Putamen (tissue), 1 donor: ENCODE measurements at places on chromosomes 11 and 22.

- no peak for DNase-seq
Measured at GRCh38 chr22:27729246-27729645, 72.3 kb downstream of the MN1 start.

- DNase-seq = no peak
Measured at GRCh38 chr11:110524238-110524637, 94.5 kb downstream of the FDX1 start.

- DNase-seq = no peak
Measured at GRCh38 chr11:31096191-31096805, 273.2 kb downstream of the DCDC1 start.

DNA sequence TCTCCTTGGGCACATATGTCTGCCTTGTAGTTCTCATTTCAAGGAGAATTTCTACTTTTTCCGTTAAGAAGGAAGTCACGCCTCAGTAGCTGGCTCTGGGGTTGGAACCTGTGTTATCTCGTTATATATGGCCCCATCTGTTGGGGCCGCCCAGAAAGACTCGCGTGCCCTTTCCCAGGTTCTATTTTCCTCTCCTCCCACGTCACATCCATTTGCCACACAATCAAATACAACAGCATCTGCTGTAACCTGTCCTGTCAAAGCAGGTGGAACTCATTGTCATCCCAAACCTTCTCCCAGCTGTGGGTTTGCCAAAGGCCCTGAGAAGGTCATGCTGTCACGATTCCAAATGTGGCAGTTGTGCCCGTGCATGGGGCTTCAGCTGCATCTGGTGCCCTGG is 213.1 kb upstream of the ZBED5 start:
- DNase-seq = no peak

GRCh38 chr22:38257181-38257580 is 15.6 kb downstream of the TMEM184B start:
- no peak for DNase-seq

- peak; percentile 58 for DNase-seq
Measured at GRCh38 chr11:69640995-69641581, at the start of gene CCND1. TSS of gene CCND1 (plus strand) at chr11:69641156. CDS start at chr11:69641314, 158 bp downstream.

- no peak for DNase-seq
Measured at GRCh38 chr22:21104126-21104691, 58.5 kb downstream of the LRRC74B start.

GRCh38 chr11:131723088-131723487 is 352.7 kb downstream of the NTM start:
- DNase-seq = no peak

DNA sequence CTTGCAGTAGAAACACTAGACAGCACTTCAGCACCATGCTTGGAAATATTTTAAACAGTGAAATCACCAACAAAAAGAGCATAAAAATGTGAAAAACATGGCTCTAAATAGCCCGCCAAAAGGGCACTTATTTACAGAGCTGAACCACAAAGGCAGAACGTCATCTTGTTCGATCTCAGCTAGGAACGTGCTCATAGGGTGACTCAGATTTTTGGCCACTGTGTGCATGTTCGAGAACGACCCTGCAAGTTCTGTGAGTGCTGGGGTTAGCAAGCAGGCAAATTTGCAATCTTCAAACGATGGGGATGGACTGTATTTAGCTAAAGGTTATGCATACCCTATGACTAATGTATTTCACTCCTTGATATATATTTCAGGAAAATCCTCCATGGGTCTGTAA is 30.6 kb downstream of the OR2AT4 start:
- no peak for DNase-seq

- no peak for DNase-seq
Measured at GRCh38 chr11:44243595-44244343, 66.2 kb downstream of the ALX4 start.

DNA sequence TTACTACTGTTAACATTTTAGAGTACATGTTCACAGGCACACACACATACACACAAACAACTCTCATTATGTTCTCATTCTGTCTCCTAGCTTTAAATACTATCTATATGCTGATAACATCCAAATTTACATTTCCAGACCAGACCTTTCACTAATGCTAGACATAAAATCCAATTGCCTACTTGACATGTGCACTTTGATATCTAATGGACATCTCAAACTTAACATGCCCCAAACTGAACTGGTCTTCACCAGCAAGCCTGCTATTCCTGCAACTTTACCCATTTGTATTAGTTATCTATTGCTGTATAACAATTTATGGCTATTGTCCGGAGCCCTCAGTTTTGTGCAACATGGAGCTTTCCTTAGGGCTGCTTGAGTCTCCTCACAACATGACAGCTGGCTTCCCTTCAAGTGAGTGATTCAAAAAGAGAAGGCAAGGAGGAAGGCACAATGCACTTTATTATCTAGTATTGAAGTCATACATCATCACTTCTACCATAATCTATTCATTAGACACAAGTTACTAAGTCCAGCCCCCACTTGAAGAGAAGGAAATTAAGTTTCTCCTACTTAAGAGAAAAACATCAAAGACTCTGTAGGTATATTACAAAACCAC is 3.0 kb downstream of the SLC36A4 start:
- no peak for DNase-seq

DNA sequence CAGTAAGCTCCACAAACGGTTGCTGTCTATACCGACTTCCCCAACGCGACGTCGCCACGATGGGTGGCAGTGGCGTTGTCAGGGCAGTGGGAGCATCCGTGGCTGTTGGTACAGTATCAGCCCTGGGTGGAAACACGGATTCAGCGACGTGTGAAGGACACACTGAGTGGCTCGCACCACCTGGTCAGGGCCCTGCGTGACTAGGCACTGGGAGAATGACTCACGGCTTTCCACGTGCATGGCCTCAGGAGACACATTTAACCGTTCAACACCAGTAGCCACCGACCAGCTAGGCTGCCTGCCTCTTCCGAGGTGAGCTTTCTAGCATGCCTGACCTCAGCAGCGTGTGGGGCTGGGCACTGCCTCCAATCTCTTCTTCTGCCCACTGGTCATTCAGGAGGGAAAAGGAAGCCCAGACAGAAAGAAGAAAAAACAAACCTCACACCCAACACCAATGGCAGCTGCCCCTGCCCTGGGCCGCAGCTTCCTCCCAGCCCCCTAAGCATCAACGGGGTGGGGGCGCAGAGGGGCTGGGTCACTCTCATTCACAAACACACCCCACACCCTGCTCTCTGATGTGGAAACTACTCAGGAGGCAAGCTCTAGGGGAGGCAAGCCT is 59.0 kb downstream of the MYH9 start:
- DNase-seq = no peak

DNA sequence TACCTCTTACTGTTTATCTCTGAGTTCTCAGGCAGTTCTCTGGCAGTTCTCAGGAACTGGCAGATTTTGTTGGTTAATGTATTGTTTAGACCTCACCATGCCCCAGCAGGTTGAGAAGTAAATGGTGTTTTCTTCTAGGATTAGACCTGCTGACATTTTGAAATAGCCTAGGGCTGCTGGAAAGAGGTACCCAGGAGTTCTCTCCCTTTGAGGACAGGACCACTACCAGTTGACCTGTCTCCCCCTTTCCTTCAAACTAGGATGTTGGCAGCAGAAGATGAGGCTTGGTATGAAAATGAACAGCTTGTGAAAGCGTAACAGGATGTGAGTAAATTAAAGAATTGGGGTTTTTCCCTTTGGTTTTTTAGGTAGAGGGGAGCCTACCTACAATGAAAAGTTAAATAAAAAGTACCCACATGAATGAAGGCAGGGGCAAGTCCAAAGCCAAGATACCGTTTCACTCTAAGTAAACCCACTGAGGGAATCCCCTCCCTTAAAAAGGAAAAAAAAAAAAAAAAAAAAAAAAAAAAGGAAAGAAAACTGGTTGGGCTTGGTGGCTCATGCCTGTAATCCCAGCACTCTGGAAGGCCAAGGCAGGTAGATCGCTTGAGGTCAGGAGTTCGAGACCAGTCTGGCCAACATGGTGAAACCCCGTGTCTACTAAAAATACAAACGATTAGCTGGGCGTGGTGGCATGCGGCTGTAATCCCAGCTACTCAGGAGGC is 96.2 kb downstream of the PDHX start:
- DNase-seq = no peak

- DNase-seq = peak; percentile 68
Measured at GRCh38 chr11:18749681-18750319, 23.8 kb upstream of the IGSF22 start.

DNA sequence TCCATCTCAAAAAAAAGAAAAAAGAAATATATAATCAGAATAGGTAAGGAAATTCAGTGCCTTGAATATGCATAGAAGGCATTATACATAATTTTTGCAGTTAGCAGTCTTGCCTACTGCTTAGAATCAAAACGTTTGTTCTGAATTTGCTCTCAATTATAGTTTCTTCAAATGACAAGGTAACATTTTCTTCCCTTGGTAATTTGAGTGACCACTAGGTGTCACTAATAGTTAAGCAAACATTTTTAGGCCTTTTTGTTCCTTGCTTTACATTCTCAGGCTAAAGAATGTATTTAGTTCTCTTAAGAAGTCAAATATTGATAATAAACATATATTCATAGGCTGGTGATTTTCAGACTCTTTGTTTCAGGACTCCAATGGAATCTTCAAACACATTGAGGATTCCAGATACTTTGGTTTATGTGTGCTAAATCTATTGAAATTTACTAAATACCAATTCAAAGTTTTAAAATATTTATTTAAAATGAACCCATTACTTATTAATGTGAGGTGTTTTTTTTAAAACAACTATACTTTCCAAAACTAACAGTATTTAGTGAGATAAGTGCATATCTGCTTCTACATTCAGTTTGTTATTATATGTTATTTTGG is 55.0 kb upstream of the DEPDC7 start:
- DNase-seq = peak; percentile 34
